ENCODE measurements at places on chromosomes 4 and X.

- DNase-seq: no peak
These were observed 174.4 kb upstream of the SPIN4 start for GRCh38 chrX:63525491-63525890.

- peak; percentile 34 for DNase-seq
These were observed 61.5 kb upstream of the MMAA start for GRCh38 chr4:145557720-145558119.

DNA sequence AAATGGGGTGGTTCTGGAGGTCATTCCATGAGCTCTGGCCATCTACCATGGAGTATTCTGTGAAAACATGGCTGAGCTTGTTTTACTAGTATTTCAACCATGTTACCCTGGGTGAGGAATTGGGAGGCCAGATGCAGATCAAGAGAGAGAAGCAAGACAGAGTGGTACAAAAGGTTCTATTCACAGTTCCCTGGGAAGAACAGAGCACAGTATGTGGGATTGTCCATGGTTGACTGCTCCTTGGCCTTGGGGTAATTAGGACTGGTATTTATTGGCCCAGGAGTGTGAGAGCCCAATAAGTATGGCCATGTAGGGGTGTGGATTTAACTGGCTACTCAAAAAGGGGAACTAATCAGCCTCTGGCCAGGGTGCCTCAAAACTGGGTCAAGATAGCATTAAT, 239.7 kb upstream of the GATB start:
- no peak for DNase-seq

- no peak for DNase-seq
These were observed 70.9 kb downstream of the CYTL1 start for GRCh38 chr4:4948370-4948769.

DNA sequence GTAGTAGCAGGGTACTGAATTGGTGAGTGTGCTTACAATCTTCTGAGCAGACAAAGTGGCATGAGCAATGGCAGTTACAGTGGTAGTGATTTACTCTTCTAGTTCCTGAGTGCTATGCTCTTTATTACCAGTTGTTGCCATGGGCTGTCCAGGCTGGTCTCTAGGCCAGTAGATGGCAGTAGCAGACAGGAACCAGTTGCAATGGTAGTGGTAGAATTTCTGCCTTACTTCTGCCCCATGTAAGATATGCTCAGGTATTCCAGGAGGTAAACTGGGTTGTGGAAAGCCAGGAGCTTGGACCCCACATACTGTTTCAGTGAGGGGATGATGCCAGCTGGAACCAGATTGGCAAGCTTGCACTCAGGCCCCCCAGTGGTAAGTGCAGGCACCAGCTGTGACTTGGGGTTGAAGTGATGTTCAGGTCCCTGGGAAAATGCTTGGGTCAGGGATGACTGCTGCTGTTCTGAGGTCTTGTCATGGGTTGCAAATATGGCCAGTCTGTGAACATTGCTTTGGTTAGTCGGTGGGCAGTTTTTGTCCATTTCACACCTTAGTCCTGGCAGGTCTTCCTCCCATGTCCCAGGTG, 63.0 kb upstream of the ZXDB start:
- DNase-seq: no peak

GRCh38 chr4:87053802-87054767, 119.3 kb downstream of the AFF1 start:
- DNase-seq: no peak

- no peak for DNase-seq
These were observed 42.3 kb upstream of the HMX1 start for GRCh38 chr4:8913858-8914460.

DNA sequence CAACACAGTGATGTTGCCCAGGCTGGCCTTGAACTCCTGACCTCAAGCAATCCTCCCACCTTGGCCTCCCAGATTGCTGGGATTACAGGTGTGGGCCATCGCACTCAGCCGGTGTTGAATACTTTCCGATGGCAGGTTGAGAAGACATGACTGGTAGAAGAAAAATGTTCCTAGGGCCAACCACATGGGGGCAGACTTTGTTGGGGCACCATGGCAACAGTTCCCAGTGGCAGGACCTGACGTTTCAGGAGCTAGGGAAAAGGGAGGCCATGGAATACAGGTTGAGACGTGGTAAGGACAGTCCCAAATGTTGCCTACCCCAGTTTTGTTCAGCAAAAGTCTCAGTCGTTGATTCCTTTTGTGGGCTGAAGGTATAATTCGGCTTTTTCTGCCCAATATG, 134.6 kb downstream of the ASMT start:
- DNase-seq: no peak

DNA sequence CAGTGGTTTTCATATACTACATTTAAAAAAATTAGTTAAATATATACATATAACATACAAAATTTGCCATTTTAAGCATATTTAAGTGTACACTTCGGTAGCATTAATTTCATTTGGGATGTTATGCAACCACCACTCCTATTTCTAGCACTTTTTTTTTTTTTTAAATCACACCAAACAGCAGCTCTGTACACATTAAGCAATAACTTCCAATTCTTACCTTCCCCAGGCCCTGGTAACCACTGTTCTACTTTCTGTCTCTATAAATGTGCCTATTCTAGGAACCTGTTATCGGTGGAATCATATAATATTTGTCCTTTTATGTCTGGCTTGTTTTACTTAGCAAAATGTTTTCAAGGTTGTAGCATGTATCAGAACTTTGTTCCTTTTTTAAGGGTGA, 39.1 kb downstream of the TMEM164 start:
- no peak for DNase-seq

GRCh38 chr4:87677731-87678130, 27.7 kb downstream of the DMP1 start:
- no peak for DNase-seq

GRCh38 chrX:23883737-23884354, 23.9 kb downstream of the APOO start:
- no peak for DNase-seq

GRCh38 chr4:105282489-105282888, 135.8 kb downstream of the TET2 start:
- DNase-seq: no peak

- no peak for DNase-seq
These were observed 5.2 kb downstream of the F11 start for GRCh38 chr4:186271081-186271678.

DNA sequence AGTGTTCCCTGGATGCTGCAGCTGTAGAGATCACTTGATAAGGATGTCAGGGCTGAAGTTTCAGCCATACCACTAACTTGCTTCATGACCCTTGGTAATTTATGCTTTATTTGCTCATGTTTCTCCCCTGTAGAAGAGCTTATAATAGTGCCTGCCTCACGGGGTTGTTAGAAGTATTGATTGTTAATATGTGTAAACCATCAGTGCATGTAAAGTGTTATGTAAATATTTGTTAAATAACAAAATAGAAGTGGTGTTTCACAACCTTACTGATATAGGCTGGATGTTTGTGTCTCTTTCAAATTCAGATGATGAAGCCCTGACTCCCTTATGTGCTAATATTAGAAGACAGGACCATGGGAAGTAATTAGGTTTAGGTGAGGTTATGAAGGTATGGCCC, 1.5 kb upstream of the CXCL2 start:
- no peak for DNase-seq

GRCh38 chrX:136192839-136193414, 45.6 kb downstream of the FHL1 start:
- no peak for DNase-seq

DNA sequence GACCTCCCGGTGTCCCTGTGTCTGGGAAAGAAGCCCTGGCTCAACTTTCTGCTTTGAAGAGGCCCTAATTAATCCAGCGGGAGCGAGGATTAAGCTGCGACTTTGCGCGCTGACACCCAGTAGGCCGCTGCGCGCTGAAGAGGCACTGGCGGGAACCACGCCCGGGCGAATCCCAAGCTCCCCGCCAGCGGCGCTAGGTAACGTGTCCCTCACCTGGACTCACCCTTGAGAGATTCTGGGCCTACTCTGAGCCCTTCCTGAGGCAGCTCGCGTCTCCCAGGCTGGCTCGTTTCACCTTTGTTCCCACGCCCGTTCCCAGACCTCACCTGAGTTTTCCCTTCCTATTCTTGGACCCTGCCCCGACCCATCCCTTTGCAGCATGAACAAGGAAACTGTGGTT, 616 bp upstream of the KLHL34 start:
- no peak for DNase-seq

DNA sequence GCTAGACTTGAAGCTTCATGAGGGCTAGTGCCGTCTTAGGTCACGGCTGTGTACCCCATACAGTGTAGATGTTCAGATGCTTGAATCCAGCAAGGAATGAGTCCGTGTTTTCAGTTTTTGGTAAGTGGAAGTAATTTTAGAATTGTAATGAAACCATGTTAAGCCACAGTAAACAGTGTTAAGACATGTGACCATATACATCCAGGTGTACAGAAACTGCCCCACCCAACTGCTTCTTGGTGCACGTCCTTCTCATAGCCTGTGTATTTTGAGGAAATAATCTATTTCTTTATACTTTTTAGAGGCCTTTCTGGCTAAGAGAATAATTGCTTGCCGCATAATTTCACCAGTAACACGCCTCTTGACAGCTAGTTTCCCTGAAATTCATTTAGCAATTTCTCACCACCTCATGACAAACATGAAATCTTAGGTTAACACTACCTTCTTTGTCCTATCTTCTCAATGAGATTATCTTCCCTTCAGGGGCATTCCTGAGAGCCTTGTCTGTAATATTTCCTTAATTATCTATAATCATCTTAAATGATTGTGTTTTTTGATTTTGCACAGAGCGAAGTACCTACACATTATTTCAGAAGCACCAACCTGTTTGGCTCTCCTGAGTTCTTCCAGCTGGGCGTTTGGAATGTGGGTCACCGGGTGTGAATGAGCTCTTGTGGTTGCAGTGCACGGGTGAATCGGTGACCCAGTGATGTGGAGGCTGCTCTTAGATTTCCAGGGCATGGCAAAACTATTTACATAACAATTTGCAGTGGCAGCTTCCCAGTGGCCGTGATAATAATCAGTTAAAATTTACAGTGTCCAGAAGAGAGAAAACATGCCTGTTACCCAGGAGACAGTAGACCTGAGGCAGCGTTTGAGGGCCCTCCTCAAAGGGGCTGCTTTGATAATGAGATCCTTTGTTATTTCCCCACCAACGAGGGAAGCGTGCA, 50.2 kb upstream of the TADA2B start:
- peak; percentile 31 for DNase-seq

DNA sequence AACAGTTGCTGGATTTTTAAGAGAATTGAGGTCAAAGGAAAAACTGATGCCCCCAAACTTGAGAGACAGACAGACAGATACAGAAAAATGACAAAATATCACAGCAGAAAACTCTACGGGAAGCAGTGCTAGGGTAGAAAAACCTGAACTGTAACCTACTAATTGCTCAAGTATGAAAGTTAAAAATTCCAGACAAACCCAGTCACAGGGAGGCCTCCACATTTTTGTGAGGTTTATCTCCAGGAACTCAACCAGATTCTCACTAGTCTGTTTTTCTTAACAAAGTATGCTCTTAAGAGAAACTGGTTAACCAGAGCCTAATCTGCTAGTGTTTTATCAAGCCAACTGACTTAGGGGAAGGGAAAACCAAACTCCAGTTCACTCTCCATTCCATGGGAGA, 19.9 kb upstream of the PPP3CA start:
- no peak for DNase-seq

GRCh38 chr4:123077330-123077729, 154.9 kb upstream of the NUDT6 start:
- no peak for DNase-seq

GRCh38 chrX:106615041-106615440, 3.3 kb downstream of the RADX start:
- DNase-seq: no peak

GRCh38 chr4:86965019-86965976, 30.5 kb downstream of the AFF1 start:
- no peak for DNase-seq

- no peak for DNase-seq
These were observed 122.5 kb upstream of the LNX1 start for GRCh38 chr4:53713767-53714166.

Data from left kidney (tissue), 8 donors.